Dermis blood vessel endothelial cell (primary cell): ENCODE measurements at places on chromosomes 4 and X.

DNA sequence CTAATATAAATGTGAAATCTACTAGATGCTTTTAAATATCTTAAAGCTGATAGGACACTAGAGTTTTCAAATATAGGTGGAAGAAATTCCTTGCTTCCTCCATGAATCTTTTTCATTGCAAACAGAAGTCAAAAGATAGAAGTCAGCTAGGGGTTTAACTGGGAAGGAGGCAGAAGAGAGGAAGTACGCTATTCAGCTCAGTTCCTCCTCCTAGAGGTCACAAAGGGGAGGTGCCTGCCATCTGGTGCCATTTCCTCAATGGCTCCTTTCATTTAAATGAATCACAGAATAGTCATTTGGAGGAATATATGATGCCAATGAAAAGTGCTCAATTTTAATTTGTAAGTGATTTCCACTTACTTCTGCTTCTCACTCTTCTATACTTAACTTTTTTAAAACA is 8.5 kb downstream of the COL25A1 start:
- DNase-seq, result peak; percentile 17

DNA sequence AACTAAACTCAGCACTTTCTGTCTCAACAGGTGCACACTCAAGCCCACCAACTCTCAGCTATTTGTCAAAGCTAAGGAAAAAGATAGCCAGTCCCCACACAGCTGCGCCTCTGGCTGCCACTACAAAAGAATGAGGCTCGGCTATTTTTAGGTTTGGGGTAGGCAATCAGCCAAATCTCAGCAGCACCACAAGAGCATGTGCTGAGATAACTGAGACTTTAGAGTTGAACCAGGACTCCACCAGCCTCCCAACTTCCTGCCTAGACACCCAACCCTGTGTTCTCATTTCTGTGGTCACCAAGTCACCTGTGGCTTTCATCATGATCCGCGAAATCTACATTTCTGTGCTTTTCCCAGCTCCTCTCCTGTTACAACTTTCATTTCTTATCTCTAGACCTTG is 28.0 kb downstream of the DMD start:
- no peak for DNase-seq

- DNase-seq, result peak; percentile 14
Observed at GRCh38 chr4:105979506-105979905, 84.2 kb downstream of the NPNT start.

DNA sequence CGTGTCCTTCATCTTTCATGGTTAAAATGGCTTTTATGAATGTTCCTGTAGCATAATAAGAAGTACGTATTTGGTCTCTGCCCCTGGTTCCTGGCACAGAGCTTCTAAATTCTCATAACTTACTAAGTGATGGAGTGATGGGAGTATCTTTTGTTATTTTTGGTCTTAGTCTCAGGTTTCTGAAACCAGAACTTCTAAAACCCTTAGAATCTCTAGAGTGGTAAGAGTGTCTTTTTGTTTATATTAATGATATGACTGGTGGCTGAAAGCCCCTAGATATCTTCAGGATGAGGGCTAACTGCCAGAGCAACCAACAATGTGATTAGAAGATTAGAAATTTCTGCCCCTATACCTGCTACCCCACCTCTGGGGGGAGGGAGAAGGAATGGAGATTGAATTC is 45.8 kb upstream of the BBS12 start:
- no peak for DNase-seq

GRCh38 chr4:35562861-35563260 is 681.5 kb downstream of the ARAP2 start:
- DNase-seq, result no peak

DNA sequence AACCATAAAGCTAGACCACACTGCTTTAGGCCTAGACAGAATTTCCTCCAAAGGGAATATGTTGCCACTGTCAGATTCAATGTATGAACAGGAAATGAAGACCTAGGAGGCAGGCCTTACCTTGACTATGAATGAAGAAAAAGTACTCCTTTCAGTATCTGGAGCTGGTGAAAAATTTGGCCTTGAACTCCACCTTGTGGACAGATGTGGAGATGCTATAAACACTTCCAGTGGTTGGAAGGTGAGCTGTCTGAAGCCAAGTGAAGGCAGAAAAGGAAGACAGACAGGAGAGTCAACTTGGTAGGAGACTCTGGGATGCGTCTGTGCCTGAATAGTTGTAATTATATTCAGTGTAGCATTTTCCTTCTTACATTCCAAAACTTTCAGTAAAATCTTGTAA is 17.2 kb downstream of the SPIN3 start:
- peak; percentile 63 for DNase-seq

GRCh38 chrX:118525174-118525730 is 29.6 kb downstream of the DOCK11 start:
- no peak for DNase-seq

GRCh38 chrX:102697494-102697893 is 14.8 kb upstream of the GPRASP2 start:
- peak; percentile 3 for DNase-seq

GRCh38 chrX:24805201-24805600 is 111.5 kb downstream of the POLA1 start:
- DNase-seq, result no peak

DNA sequence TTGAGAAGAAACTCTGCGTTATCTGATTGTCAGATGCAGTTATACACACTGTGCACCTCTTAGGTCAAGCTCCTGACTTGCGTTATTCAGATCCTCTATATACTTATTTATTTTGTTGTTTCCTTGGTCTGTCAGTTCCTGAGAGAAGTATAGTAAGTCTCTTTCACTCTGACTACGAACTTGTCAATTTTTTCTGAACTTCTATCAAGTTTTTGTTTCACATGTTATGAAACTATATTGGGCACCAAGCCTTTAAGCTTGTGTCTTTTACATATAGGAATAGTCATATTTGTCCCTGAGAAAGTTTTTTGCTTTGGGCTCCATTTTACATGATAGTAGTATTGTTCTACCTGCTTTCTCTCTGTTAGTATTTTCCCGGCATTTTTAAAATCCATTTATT is 31.7 kb downstream of the ZNF275 start:
- no peak for DNase-seq

DNA sequence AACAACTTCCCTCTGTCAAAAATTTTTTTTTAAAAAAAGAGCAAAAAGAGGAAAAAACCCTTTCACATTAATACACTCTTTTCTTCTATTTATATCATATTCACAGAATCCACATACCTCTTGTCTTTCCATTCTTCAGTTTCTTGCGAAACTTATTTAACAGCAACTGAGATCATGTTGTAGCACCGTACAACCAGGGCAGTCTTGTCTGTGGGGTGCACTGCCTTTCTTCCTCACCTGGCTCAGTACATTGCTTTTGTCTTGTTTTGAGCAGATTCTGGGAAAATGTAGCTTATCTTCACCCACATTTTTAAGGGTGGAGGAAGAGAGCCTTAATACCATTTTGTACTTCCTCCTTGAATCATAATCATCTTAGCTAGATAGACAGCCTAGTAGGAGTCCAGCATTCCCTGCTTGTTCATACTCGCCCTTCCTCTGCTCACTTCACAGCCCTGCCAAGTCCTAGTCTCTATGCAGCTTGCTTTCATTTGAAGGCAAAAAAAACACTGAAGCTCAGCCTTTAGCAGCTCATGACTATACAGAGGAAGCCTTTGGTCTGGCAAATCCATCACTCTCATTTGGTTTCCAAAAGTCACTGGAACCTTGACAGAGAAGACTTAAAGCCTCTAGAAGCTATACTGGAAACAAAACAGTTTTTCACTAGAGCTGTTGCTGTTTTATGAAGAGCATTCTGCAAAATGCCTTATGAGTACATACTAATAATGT is 140.6 kb upstream of the BANK1 start:
- DNase-seq, result no peak

GRCh38 chrX:9003041-9003440 is 30.9 kb downstream of the FAM9B start:
- DNase-seq, result no peak
